ENCODE measurements at places on chromosomes 12 and 14.

- DNase-seq, result no peak
Measured at GRCh38 chr14:101467181-101467926, 93.9 kb upstream of the DIO3 start.

- no peak for DNase-seq
Measured at GRCh38 chr12:42410340-42410739, 84.4 kb downstream of the PPHLN1 start.

- DNase-seq, result peak; percentile 53
Measured at GRCh38 chr12:111757361-111758119, 9.2 kb upstream of the ALDH2 start.

DNA sequence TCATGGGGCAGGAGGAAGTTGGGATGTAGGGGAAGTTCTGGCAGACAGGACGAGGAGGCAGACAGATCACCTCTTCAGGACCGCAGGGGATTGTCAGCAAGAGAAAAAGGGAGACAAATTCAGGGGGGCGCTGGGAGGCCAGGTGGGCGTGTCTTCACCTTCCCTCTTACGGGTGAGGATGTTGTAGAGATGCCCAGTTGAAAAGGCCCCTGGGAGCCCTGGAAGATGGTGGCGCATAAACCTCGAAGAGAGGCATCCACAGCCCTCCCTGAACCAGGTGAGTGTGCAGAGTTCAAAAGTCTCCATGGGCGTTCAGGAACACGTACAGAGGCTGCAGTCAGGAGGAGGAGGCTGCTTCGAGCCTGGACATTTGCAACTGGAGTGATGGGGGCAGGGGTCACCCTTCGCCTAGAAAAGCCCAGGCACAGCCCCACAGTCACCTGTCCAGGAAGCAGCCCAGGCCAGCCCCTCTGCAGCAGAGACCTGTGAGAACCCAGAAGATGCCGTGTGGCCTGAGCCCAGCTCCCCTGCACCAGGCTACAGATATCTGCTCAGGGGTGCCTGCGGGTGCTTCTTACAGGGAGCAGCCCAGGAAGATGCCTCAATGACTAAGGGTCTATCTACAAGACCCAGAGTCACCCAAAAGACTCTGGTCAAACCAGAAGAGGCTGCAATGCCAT, 74.4 kb downstream of the PRIMA1 start:
- no peak for DNase-seq

- no peak for DNase-seq
Measured at GRCh38 chr14:106187216-106187615, 660.8 kb downstream of the TMEM121 start.

GRCh38 chr12:65695113-65695865, 129.0 kb upstream of the HMGA2 start:
- peak; percentile 39 for DNase-seq
